Left lobe of liver (tissue), 2 donors: ENCODE measurements at places on chromosomes 1 and 21. TPM values are rescaled to one million over a fixed set of nuclear protein-coding genes. Genes with fewer than 3 reads are reported as not detected.

DTL gene
- total RNA-seq, result 0.10 TPM

DNA sequence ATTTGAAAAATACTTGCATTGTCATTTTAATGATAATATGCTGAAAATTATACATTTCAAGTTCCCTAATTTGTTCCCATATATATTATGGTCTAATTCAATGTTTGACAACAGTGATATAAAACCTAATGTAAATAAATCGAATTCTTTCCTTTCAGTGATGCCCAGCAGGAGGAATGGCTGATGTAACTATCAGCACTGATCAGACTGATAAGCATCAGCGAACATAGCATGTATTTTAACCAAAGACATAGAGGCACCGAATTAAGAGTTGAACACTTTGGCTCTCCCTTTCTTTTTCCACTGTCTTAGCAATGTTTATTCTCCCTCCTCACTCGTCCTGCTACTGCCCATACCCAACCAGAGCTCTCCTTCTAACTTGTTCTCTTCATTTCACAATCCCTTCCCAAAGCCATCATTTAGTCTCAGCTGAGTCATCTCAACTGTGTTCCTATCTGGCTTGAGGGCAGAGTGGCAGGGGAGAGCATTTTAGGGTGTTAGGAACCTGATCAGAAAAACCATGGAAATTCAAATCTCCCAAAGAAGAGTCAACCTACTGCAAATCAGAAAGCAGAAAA, 58.8 kb upstream of the C1orf115 start:
- no peak for DNase-seq

HENMT1 gene
- total RNA-seq, result 0.58 TPM

- no peak for DNase-seq
Observed at GRCh38 chr1:72845381-72845780, 563.0 kb upstream of the NEGR1 start.

DNA sequence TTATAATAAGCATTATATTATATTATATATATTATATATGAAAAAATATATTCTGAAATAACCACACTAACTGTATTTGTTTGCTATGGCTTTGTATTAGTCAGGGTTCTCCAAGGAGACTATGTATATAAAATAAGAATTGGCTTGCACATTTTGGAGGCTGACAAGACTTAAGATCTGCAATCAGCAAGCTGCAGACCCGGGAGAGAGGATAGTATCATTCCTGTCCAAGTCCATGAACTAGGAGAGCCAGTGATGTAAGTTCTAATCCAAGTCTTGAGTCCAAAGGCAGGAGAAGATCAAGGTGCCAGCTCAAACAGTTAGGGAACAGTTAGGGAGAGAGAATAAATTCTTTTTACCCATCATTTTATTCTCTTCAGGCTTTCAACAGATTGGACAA, 639.5 kb downstream of the PLPP3 start:
- no peak for DNase-seq

DNA sequence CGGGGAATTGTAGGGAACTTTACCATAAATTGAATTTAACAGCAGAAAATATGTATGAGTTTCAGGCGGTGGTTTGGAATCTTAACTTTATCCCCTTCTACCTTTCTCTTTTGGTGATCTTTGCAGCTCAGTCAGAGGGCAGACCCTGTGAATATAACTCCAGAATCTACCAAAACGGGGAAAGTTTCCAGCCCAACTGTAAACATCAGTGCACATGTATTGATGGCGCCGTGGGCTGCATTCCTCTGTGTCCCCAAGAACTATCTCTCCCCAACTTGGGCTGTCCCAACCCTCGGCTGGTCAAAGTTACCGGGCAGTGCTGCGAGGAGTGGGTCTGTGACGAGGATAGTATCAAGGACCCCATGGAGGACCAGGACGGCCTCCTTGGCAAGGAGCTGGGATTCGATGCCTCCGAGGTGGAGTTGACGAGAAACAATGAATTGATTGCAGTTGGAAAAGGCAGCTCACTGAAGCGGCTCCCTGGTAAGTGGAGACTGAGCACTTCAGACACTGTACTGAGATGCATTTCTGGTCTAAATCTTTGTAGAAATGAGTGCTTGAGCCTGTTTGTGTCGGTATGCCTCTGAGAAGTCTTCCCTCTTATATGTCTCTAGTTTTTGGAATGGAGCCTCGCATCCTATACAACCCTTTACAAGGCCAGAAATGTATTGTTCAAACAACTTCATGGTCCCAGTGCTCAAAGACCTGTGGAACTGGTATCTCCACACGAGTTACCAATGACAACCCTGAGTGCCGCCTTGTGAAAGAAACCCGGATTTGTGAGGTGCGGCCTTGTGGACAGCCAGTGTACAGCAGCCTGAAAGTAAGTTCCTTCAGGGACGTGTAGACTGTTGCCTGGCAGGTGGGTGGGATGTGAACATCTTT, 1.5 kb downstream of the CCN1 start:
- DNase-seq, result no peak

DNA sequence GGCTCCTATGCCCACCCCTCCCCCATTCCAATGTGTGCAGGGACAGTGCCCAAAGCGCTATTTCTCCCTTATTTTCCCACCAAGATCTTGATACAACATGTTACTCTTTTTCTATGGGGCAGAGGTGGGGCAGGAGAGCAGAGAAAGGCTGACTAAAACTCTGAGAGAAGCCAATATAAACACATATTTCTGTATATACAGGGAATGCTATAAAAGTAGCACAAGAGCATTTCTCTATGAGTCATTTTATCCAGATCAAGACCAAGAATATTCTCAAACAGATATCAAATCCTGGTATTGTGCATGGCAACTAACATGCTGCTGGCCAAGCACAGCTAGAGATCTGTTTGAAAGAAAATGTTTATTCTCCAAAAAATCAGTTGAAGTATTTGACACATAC, 7.3 kb downstream of the WDR26 start:
- no peak for DNase-seq

- no peak for DNase-seq
Observed at GRCh38 chr1:70628973-70629372, 217.9 kb downstream of the CTH start.

DNA sequence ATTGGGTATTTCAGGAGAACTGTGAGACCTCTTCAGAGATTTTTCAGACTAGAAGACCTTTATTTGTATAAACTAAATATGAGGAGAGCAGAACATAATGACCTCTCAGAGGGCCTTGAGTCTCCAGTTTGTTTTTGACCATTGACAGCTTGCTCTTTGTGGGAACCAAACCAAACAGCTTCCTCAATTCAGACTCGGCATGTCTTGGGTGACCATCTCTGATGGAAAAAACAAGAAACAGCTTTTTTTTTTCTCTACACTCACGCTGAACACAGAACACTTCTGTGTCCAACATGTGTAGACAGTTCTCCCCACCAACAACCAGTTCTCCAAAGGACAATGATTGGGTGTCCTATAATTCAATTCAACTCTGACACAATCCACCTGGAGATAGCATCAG, 11.5 kb downstream of the ATP1A4 start:
- no peak for DNase-seq
